ENCODE measurements at places on chromosomes 1 and 21. TPM values are rescaled to one million over a fixed set of nuclear protein-coding genes. Genes with fewer than 3 reads are reported as not detected.

The NR1I3 gene
- not detected for total RNA-seq

The TBCE gene
- total RNA-seq = 16.4 TPM

The PTPN22 gene
- total RNA-seq = 0.26 TPM

The CERS2 gene
- total RNA-seq = 82.9 TPM

The DENND2D gene
- 23.7 TPM for total RNA-seq

The OR2T35 gene
- total RNA-seq = not detected

The ATF3 gene
- total RNA-seq = 31.7 TPM

The ZFP69B gene
- total RNA-seq = 1.6 TPM

The IL22RA1 gene
- total RNA-seq = 0.26 TPM

The OR14A16 gene
- not detected for total RNA-seq

The VWA1 gene
- total RNA-seq = 7.9 TPM

The ZFP69 gene
- 2.1 TPM for total RNA-seq

The BEST4 gene
- total RNA-seq = 0.13 TPM

The AMY2B gene
- total RNA-seq = 3.9 TPM

The ZNF697 gene
- 5.5 TPM for total RNA-seq

The DLGAP3 gene
- not detected for total RNA-seq

The EIF4G3 gene
- total RNA-seq = 28.2 TPM

The CADM3 gene
- total RNA-seq = not detected

The TRMT13 gene
- total RNA-seq = 14.2 TPM

The RPS6KA1 gene
- total RNA-seq = 61.3 TPM

The SLC45A1 gene
- 0.26 TPM for total RNA-seq

The DEPDC1 gene
- total RNA-seq = 0.38 TPM

The OLIG2 gene
- total RNA-seq = not detected

The CHIT1 gene
- total RNA-seq = under 0.01 TPM

The MTHFR gene
- total RNA-seq = 21.6 TPM

The MCOLN2 gene
- 0.64 TPM for total RNA-seq

The DMBX1 gene
- not detected for total RNA-seq

The EFCAB14 gene
- total RNA-seq = 32.4 TPM

The VSIG8 gene
- not detected for total RNA-seq

The INAVA gene
- total RNA-seq = 28.7 TPM

The PBX1 gene
- total RNA-seq = 2.9 TPM

The GRIK1 gene
- not detected for total RNA-seq

The MRPL9 gene
- 110 TPM for total RNA-seq

The RNU1-2 gene
- total RNA-seq = 2,323 TPM
